ENCODE measurements at places on chromosomes 16 and 17.

DNA sequence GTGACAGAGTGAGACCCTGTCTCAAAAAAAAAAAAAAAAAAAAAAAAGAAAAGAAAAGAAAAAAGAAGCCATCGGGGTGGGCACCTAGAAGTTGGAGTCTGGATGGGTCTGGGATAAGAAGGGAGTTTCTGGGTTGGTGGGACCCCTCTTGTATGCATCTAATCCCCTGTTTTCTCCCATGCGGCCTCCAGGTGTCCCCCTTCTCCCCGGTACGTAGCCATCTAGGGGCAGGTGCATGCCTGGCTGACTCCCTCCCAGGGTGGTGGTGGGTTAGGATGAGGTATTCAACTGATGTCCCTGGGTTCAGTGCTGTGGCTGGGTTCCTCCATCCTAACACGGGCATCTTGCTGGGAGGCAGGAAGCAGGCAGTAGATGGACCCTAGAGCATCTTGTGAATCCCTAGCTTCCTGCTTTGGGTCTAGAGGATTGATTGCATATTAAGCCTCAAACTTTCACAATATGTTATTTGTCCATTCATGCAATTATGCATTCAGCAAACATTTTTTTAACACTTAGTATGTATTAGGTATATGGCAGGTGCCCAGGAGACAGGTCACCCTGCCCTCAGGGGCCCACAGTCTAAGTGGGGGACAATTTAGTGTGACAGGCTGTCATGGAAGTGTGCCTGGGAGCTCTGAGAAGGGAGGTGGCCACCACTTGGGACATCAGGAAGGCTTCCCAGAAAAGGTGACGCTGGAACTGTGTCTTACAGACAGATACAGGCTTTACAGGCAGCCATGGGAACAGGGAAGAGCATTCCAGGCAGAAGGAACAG is 13.1 kb downstream of the FMNL1 start:
- no peak for DNase-seq

- no peak for DNase-seq
These were observed 69.2 kb downstream of the CYB561 start for GRCh38 chr17:63376949-63377348.

GRCh38 chr17:38454532-38454931 is 26.3 kb downstream of the ARHGAP23 start:
- DNase-seq, result peak; percentile 72

- no peak for DNase-seq
These were observed 15.5 kb downstream of the MAP1LC3B start for GRCh38 chr16:87407511-87408112.

- no peak for DNase-seq
These were observed 25.8 kb downstream of the TRPV1 start for GRCh38 chr17:3583456-3583855.

DNA sequence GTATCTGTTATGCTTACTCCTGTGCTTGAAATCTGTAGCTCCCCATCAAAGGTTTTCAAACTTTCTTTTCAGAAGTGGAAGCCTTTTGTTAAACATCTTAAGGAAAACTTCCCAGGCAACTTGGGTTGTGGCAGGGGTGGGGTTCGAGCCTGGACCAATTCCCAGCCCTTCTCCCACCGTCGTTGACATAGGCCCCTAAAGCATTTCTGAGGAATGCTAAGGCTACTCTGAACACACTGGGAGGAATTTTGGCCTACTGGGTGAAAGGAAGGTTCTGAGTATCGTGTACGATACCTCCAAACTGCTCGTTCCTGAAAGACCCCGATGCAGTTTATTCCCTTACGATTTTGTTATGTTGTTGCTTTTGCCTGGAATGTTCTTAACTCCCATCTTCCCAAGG is 56.1 kb upstream of the PMFBP1 start:
- no peak for DNase-seq

DNA sequence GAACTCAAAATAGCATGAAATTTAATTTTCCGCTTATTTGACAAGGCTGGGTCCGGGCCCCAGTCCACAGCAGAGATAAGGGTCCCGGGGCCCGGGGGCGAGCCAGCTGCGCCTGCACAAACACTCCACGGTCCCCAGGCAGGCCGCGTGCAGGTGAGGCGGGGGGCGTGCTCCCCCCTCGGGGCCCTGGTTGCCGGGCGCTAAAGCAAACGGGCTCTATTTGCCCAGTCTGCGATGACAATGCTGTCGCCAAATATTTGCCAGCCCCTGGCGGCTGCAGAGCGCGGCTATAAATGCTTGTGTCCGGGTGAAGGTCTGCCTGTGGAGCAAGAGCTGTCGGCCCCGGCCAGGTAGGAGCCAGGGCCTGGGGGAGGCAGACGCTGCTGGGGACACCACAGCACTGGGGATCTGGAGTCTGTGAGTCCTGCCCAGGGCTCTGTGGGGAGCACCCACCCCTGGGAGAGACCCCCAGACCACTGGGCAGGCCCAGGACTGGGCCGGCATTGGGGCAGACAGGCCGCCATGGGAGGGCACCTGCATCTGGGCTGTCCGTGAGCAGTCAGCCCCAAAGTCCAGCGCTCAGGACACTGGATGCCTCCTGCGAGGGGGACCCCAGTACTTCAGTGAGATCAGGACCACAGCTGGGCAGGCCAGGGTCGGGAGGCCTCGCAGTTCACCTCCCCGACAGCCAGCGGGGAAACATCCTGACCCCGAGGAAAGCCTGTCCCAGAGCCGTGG is at the start of gene PERCC1:
TSS of gene PERCC1 (plus strand) at position 320 of the 738 bp plus-strand sequence. CDS start 1,516 bp downstream, outside the sequence.
- DNase-seq, result no peak

GRCh38 chr17:28406473-28406814 is 432 bp upstream of the SLC46A1 start:
- no peak for DNase-seq

GRCh38 chr16:7182510-7183109 is 150.0 kb upstream of the RBFOX1 start:
- DNase-seq, result no peak

GRCh38 chr17:681738-682529 is 32.7 kb downstream of the VPS53 start:
- peak; percentile 42 for DNase-seq

- DNase-seq, result no peak
These were observed 6.4 kb downstream of the HAS3 start for GRCh38 chr16:69111876-69112230.

GRCh38 chr16:1276580-1276878 is 20.7 kb downstream of the TPSD1 start:
- no peak for DNase-seq

- DNase-seq, result peak; percentile 91
These were observed 9.4 kb downstream of the MAP3K14 start for GRCh38 chr17:45307290-45308015.

- DNase-seq, result no peak
These were observed 10.0 kb upstream of the COPRS start for GRCh38 chr17:31869031-31869430.

DNA sequence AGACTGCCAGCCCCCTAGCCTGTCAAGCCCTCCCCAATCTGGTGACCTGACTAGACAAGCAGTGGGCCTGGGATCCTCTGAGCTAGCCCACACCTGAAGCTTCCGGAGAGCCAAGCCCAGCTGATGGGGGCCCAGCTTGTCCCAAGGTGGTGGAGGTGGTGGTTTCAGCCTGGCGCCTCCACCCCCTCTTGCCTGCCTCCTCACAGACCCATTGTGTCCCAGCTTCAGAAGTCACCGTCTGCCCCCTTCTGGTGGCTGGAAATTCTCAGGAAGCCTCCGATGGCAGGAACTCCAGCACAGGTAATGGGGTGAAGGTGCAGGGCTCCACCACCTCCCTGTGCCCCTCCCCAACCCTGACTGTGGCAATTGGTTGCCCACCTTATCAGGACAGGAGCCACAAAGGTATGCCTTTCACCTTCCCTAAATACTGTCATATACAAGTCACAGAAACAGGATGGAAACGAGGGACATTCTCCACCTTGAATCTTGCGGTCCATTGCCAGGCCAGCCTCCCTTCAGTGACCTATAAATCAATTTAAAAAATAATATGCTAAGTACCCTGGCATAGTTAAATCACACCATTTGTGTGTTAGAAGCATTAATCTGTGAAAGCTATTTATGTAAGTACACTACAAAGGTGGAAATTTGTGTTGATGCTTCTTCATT is 66.0 kb upstream of the ZNF423 start:
- no peak for DNase-seq

DNA sequence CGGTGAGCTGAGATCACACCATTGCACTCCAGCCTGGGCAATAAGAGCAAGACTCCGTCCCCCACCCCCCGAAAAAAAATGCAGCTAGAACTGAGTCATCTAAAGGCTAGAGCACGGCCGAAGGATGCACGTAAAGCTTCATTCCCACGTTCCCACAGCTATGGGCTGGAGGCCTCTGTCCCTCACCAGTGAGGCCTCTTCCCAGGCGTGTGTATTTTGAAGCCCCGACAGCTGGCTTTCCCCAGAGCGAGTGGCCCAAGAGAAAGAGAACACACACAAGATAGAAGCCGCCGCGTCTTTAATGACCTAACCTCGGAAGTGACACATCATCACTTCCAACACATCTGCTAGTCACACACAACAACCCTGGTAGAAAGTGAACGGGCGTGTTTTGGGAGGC is 6.6 kb upstream of the KCTD5 start:
- no peak for DNase-seq

DNA sequence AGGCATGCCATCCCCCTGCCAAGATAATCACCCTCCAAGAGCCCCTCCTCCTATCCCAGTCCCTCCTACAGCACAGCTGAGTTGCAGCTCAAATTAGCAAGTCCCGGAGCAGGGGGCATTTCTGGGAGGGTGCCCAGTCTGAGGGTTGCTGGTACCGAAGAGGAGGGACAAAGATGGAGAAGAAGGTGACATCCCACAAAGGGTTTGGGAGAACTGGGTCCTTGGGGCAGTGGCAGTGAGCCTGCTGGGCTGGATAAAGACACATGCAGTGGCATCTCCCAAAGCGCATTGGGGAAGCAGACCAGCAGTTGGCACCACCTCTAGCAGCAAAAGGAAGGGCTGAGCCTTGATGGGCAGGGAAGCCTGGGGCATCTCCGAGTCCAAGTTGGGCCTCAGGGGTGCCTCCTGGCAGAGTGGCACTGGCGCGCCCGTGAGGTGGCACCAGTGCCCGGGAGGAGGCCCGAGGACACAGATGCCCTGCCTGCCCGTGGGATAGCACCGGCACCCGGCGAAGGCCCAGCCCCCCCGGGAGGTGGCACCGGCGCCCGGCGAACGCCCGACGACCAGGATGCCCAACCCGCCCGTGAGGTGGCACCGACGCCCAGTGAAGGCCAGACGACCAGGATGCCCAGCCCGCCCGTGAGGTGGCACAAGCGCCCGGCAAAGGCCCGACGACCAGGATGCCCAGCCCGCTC is 622 bp downstream of the TOM1L2 start:
- DNase-seq, result no peak

DNA sequence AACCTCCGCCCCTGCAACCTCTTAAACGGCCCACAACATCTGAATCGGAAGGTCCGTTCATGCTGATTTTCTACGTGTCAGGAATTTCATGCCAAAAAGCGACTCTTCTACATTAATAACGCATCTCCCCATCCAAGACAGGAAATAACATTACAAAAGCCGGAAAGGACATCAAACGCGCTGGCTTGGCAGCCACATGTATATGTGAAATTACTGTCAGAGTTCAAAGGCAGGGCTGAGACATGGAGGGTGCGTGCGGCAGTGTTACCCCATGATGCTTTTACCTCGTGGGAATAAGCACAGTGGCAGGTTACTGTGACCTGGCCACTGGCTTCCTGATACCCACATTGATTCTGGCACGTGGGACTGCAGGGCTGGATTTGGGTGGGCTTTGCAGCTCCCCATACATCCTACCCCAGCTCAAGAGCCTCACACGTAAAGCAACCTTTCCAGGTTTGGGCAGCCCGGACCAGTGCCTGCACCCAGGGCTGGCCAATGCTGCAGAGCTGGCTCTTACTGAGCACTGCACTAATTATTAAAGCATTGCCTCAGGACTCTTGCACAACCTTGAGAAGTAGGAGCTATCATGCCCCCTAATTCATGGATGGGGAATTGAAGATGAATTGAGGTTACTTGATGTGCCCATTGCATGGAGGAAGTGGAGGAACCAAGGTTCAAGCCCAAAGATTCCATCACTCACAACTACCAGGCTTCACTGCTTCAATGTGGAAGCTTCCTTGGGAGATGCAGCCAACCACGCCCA is 120.6 kb upstream of the FOXF1 start:
- DNase-seq, result no peak

GRCh38 chr17:31786796-31787481 is 72.1 kb downstream of the COPRS start:
- no peak for DNase-seq

- DNase-seq, result no peak
These were observed 1.2 kb upstream of the C17orf99 start for GRCh38 chr17:78144736-78145641.

DNA sequence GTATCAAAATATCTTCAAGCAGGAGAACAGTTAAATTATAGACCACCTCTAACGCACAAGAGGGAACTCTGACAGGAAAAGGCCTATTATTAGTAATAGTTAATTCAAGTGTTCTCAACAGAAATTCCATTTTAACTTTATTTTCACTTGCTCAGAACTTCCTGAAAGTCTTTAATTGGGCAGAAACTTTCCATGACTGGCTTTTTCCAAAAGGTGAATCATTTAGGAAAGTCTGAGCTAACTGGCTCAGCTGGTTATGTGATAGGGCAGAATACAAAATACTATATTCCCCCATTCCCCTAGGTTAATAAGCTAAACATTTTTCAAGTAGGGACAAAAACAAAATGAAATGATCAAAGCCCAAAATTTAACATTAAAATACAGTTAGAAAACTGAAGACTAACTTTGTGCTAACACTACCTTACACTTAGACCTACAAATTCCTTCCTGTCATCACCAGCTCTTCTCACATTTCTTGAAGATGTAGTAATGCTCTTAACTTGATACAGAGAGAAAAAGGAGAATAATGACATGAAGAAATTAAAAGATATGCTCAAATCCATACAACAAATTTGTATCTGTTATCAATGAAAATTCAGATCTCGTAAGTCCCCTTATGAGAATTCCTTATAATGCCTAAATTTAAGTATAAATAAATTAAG is 31.0 kb downstream of the CFDP1 start:
- DNase-seq, result peak; percentile 17

DNA sequence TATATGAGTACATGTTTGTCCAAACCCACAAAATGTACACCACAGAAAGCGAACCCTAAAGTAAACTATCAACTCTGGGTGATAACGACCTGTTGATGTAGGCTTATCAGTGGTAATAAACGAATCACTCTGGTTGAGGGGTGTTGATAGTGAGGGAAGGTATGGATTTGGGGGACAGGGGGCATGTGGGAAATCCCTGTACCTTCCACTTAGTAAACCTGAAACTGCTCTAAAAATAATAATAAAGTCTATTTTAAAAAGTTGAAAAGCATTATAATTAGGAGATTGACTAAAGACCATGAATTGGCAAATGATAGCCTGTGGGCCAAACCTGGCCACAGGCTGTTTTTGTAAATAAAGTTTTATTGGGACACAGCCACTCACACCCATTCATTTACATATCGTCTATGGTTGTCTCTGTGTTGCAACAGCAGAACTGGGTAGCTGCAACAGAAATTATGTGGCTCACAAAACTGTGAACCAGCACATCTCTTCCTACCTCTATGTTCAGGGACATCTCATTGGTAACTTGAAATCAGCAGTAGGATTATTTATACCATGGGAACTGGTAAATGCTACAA is 85.5 kb upstream of the CDYL2 start:
- no peak for DNase-seq

- no peak for DNase-seq
These were observed 180.1 kb downstream of the MAP2K6 start for GRCh38 chr17:69594641-69595040.

- peak; percentile 50 for DNase-seq
These were observed 13.8 kb downstream of the STXBP4 start for GRCh38 chr17:54982399-54982798.
